Endothelial cell (in vitro differentiated cells): ENCODE measurements at places on chromosomes 7 and 10. TPM values are rescaled to one million over a fixed set of nuclear protein-coding genes. Genes with fewer than 3 reads are reported as not detected.

GRCh38 chr7:17184805-17185689, 113.4 kb upstream of the AHR start:
- DNase-seq = no peak
- no peak overlapping the region for H3K27ac ChIP-seq
- no peaks in the 10 kb centered on the region for H3K36me3 ChIP-seq
- H3K27me3 ChIP-seq = no peaks in the 10 kb centered on the region
- H3K4me3 ChIP-seq = no peak overlapping the region

- peaks cover 16% of the 10 kb centered on the region for H3K4me1 ChIP-seq
- peak overlapping the region; percentile 49 for H3K4me3 ChIP-seq
- no peak overlapping the region for H3K27ac ChIP-seq
- H3K27me3 ChIP-seq = peaks cover 20% of the 10 kb centered on the region
- peaks cover 6% of the 10 kb centered on the region for H3K36me3 ChIP-seq
Observed at GRCh38 chr10:100723770-100724530, 21.4 kb upstream of the PAX2 start.

The ADAM22 gene
- total RNA-seq = 14.6 TPM

The CALN1 gene
- total RNA-seq = 1.4 TPM

GRCh38 chr7:91311839-91312238, 47.6 kb downstream of the FZD1 start:
- no peak overlapping the region for H3K27ac ChIP-seq
- no peaks in the 10 kb centered on the region for H3K4me1 ChIP-seq

The BMPER gene
- total RNA-seq = 2.5 TPM

The LRRC17 gene
- 0.92 TPM for total RNA-seq

GRCh38 chr7:144529269-144529926, 125.9 kb upstream of the NOBOX start:
- no peak overlapping the region for H3K27ac ChIP-seq
- H3K36me3 ChIP-seq = no peaks in the 10 kb centered on the region
- H3K4me3 ChIP-seq = no peak overlapping the region
- no peak for DNase-seq

- H3K4me3 ChIP-seq = peak overlapping the region; percentile 95
- H3K27ac ChIP-seq = no peak overlapping the region
- no peak for DNase-seq
- H3K27me3 ChIP-seq = peaks cover 7% of the 10 kb centered on the region
Observed at GRCh38 chr7:95595746-95596197, 544 bp downstream of the PDK4 start.

DNA sequence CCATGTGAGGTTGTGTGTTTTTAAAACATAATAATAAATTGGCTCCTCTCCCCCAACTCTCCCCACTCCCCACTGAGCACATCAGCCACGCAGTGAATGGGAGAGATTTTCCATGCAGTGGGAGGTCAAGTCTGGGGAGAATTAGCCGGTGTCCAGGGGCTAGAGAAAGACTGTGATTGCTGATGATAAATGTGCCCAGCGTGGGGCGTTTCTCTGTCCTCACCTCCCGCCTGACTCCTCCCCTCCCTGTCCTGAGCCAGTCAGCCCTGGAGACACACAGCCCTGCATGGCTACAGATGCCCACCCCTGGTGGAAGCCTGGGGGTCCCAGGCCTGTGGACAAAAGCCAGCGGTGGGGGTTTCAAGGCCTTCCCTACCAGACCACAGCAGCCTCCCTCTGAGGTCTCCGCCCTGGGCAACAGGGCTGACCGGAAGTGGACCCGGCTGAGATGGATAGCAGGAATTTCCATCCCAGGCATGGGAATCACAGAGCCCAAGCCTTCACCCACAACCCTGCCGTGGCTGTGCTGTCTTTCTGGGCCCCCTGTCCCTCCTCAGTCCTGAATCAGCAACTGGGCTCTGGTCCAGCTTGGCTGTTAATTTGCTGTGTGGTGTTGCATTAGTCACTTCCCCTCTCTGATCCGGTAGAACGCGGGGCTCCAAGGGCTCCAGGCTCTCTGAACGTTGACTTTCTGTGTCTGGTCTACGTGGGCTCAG, 46.8 kb upstream of the SLC29A3 start:
- peaks cover 18% of the 10 kb centered on the region for H3K36me3 ChIP-seq
- peaks cover 30% of the 10 kb centered on the region for H3K27me3 ChIP-seq
- peaks cover 70% of the 10 kb centered on the region for H3K4me1 ChIP-seq

DNA sequence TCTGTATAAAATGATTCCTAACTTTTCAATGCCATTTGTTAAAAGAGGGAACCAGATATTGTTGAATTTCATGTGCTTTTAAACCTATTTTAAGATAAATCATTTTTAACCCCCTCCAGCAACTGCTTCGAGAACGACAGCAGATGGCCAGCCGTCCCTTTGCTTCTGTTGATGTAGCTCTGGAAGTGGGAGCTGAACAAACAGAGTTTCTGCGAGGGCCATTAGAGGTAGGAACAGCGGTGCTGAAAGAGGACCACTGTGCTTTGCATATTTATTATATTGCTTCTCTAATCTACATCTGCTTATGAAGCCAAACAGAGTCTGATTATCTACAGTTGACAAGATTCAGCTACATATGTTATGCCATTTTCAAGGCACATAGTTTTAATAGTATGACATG, 545.9 kb downstream of the GFRA1 start:
- H3K36me3 ChIP-seq = no peaks in the 10 kb centered on the region
- H3K4me1 ChIP-seq = no peaks in the 10 kb centered on the region
- H3K27ac ChIP-seq = no peak overlapping the region
- no peak overlapping the region for H3K4me3 ChIP-seq
- DNase-seq = no peak
- no peaks in the 10 kb centered on the region for H3K27me3 ChIP-seq

The PTN gene
- total RNA-seq = 1.7 TPM

DNA sequence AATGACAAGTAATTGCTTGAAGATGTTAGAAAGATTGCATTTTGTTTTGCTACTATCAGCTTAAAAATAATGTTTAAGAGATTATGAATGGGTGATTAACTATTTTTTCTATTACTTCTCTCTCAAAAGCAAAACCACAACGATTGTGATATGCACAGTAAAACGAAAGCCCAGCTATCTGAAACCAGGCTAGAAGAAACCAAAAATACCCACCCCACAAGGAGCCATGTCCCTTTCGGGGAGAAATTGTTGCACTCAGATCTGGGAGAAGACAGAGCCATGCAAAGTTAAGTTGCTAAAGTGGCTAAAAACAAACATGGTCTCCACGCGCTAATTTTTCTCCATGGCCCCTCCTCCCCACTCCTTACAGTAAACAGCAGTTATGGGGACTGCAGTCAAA, 173.6 kb downstream of the RPS24 start:
- peaks cover 8% of the 10 kb centered on the region for H3K27me3 ChIP-seq
- no peaks in the 10 kb centered on the region for H3K36me3 ChIP-seq
- no peak overlapping the region for H3K27ac ChIP-seq
- no peak overlapping the region for H3K4me3 ChIP-seq
- no peak for DNase-seq
- H3K4me1 ChIP-seq = no peaks in the 10 kb centered on the region

GRCh38 chr10:1754506-1755153, 17.3 kb upstream of the ADARB2 start:
- H3K36me3 ChIP-seq = peaks cover 2% of the 10 kb centered on the region
- H3K4me3 ChIP-seq = no peak overlapping the region
- H3K27me3 ChIP-seq = no peaks in the 10 kb centered on the region
- peaks cover 3% of the 10 kb centered on the region for H3K4me1 ChIP-seq

The PAPOLB gene
- total RNA-seq = 0.10 TPM

DNA sequence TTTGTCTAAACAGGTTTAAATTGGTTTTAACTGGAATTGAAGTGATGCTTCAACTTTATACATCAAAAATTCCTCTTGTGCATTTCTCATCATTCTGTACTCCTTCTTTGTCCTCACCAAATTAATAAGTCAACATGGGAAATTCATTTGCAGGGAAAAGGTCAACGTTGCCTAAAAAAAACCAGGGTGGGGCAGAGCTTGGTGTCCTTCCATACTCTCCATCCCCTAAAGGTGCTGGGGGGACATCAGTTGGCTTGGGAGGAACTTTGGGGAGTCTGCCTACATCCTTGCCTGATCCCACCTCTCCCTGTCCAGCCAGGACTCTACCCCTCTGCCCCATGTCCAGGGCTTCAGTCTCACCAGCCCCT, 34.1 kb upstream of the SLC26A3 start:
- no peak overlapping the region for H3K27ac ChIP-seq
- H3K36me3 ChIP-seq = peaks cover 3% of the 10 kb centered on the region
- H3K4me3 ChIP-seq = no peak overlapping the region
- DNase-seq = no peak

DNA sequence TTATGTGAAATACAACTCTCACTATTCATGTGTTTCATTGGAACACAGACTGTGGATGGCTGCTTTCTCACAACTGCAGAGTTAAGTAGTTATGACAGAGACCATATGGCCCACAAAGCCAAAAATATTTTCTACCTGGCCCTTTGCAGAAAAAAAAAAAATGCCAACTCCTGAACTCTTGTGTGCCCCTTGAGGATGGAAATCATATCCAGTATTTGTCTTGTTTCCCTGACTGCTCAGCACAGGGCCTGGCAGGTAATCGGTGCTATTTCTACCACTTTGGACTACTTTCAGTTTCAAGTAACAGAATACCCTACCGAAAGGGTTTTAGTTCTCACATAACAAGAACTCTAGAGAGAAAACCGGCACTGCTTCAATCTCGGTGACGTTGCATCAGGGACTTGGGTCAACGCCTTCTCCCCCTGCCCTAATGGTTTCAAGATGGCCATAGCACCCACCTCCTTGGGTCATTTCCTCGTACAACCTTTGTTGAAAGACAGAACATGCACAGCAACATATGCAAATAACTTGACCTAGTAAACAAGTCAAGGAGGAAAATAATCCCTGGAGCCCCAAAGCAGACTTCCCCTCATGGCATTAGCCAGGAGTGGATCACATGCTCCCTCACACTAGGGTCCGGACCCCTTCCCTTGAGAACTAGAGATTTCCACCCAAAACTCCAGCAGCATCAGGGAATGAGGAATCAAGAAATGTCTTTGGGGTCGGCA, 11.8 kb upstream of the GPNMB start:
- H3K36me3 ChIP-seq = no peaks in the 10 kb centered on the region
- no peak overlapping the region for H3K4me3 ChIP-seq
- peaks cover 10% of the 10 kb centered on the region for H3K4me1 ChIP-seq
- no peak overlapping the region for H3K27ac ChIP-seq
- H3K27me3 ChIP-seq = peaks cover 2% of the 10 kb centered on the region

The SLIT1 gene
- 0.54 TPM for total RNA-seq

GRCh38 chr7:48035967-48036478, 680 bp downstream of the C7orf57 start:
- DNase-seq = peak; percentile 42
- peaks cover 7% of the 10 kb centered on the region for H3K27me3 ChIP-seq
- H3K4me3 ChIP-seq = peak overlapping the region; percentile 91
- no peaks in the 10 kb centered on the region for H3K36me3 ChIP-seq

DNA sequence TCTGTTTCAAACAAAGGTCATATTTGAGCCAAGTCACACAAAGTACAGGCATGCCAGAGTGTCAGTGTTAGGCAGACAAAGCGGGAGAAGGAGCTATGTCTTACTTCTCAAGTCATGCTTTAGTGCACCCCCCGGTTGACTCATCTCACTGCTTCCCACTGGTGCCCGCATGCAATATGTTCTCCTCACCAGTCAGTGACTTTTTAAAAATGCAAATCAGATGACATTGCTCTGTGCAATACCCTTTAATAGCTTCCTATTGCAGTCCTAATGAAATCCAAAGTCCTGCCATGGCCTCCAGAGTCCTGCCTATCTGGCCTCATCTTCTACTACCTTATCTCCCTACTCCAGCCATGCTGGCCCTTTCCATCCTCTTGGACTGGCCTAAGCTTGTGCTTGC, 429.1 kb downstream of the ACTR3B start:
- peaks cover 5% of the 10 kb centered on the region for H3K27me3 ChIP-seq
- no peaks in the 10 kb centered on the region for H3K4me1 ChIP-seq
- DNase-seq = no peak
- no peak overlapping the region for H3K27ac ChIP-seq
- no peaks in the 10 kb centered on the region for H3K36me3 ChIP-seq
- no peak overlapping the region for H3K4me3 ChIP-seq

The DYDC2 gene
- not detected for total RNA-seq

GRCh38 chr7:33108554-33109004, 625 bp downstream of the RP9 start:
- peak overlapping the region; percentile 93 for H3K4me3 ChIP-seq
- no peaks in the 10 kb centered on the region for H3K27me3 ChIP-seq
- H3K4me1 ChIP-seq = peaks cover 11% of the 10 kb centered on the region

DNA sequence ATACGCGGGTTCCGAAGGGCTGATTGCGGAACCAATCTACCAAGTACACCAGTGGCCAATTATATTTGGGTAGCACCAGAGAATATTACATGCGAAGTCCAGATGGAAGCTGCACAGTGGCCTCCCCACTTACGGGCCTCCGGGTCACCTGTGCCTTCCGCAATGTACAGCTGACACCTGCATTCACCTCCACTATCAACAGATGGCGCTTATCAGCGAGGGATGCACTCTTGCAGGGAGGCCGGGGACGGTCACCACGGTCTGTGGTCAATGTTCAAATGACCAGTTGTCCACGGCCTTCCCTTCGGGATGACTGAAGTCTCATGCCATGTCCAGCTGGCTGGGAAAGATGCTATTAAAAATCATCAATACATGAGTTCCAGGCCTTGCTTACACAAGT, 47.6 kb downstream of the SLIT1 start:
- no peaks in the 10 kb centered on the region for H3K27me3 ChIP-seq
- no peak overlapping the region for H3K4me3 ChIP-seq
- DNase-seq = peak; percentile 18
- no peaks in the 10 kb centered on the region for H3K36me3 ChIP-seq
- H3K27ac ChIP-seq = no peak overlapping the region
- peaks cover 9% of the 10 kb centered on the region for H3K4me1 ChIP-seq

- H3K4me3 ChIP-seq = peak overlapping the region; percentile 21
- H3K4me1 ChIP-seq = peaks cover 6% of the 10 kb centered on the region
- H3K27ac ChIP-seq = no peak overlapping the region
- peaks cover 34% of the 10 kb centered on the region for H3K36me3 ChIP-seq
Observed at GRCh38 chr10:125000366-125001312, 58.7 kb downstream of the ZRANB1 start.

DNA sequence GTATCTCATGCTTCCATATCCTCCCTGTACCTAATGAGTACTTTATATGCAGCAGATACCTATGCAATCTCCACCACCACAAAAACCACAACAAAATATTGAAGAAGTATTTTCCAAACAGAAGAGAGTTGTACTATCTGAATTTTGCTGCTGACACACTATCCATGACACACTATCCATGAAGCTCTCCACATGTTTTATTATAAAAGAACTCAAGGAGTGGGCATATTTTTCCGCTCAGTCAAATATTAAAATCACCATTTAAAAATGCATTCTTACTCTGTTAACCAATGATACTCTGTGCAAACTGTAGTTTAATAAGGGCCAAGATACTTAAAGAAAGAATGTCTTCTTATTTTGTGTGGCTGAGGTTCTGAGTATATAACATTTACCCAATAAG, 2.8 kb downstream of the BET1 start:
- DNase-seq = no peak
- H3K4me1 ChIP-seq = peaks cover 27% of the 10 kb centered on the region
- peaks cover 2% of the 10 kb centered on the region for H3K27me3 ChIP-seq
- no peaks in the 10 kb centered on the region for H3K36me3 ChIP-seq
- no peak overlapping the region for H3K27ac ChIP-seq
- H3K4me3 ChIP-seq = no peak overlapping the region

The SUFU gene
- total RNA-seq = 44.4 TPM
